CD4-positive, alpha-beta T cell treated with Interleukin-4 for 4 hours (primary cell): ENCODE measurements at places on chromosomes 13 and 19.

- no peak for DNase-seq
These were observed 799 bp upstream of the C1QTNF9B start for GRCh38 chr13:23898101-23898500.

GRCh38 chr19:1313695-1314613, 28.3 kb downstream of the EFNA2 start:
- no peak for DNase-seq

DNA sequence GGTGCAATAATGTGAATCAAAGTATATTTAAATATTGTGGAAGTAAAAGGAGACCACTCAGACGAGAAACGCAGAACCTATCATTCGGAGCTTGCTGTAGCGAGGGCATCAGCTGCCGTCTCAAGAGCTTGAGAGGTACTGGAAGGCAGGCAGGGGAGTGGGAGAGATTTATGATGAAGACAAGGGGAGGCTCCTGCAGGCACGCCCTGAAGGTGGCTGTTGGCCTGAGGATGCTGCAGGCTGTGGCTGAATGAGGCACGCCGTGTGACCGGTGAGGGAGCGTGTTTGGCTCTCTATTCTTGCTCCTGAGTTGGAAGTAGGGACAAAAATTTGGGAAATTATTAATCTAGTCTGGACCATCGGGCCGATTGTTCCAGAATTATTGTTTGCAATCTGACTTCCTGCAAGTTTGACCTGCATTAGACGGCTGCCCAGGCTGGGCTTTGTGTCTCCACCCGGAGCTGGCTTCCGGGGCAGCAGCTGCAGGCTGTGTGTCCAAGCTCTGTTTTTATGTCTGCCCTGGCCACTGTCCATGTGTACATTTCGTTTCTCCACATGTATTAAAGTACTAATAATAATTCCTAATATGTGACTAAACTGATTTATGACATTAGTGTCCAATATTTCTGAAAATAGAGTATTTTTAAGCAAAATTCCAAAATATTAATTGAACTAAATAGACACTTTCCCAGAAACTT, 91.1 kb upstream of the ANKRD10 start:
- no peak for DNase-seq

- no peak for DNase-seq
These were observed 41.9 kb downstream of the NFIX start for GRCh38 chr19:13037161-13037560.

- DNase-seq = no peak
These were observed 60.1 kb downstream of the RNASEH2B start for GRCh38 chr13:50969691-50970090.

GRCh38 chr19:8151767-8152035, 2.3 kb upstream of the FBN3 start:
- no peak for DNase-seq

DNA sequence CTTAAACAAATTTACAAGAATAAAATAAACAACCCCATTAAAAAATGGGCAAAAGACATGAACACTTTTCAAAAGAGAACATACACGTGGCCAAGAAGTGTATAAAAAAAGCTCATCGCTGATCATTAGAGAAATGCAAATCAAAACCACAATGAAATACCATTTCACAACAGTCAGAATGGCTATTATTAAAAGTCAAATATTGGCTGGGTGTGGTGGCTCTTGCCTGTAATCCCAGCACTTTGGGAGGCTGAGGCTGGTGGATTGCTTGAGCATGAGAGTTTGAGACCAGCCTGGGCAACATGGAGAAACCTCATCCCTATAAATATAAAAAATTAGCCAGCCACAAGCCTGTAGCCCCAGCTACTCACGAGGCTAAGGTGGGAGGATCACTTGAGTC, 89.9 kb downstream of the UBL3 start:
- no peak for DNase-seq

DNA sequence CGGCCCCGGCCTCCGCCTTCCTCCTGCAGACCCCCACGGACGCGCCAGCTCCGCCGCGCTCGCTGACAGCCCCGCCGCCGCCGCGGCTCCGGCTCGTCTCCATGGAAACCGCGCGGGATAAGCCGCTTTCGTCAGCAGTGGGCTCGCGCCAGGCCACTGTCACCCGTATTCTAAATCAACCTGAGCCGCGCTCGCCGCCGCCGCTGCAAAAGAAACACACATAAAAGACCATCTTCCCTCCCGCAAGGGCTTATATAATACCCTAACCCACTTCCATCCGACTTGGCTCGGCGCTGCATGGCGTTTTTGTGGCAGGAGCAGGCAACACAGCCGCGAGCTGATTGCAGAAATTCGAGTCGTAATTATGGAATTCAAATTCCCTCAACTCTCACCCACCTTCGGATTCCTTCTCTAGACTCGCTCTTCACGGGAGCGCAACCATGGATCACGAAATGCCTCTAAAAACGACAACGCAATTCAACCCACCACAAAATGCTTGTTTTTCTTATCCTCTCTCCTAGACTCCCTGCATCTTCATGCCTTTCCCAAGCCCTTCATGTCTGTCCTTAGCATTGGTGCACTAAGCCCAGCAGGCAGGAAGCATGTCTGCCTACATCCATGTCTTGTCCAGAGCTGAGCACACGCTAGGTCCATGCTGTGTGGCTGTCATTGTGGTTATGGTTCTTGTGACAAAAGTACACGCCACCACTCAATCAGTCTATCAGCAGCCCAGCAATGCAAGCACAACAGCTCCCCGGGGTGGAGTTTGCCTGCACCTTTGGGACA, at the start of gene AMER2:
TSS of gene AMER2 (minus strand) at position 772 of the 786 bp plus-strand sequence. CDS start at position 103, 669 bp downstream.
- DNase-seq = no peak

GRCh38 chr13:30418717-30419459, 3.4 kb upstream of the UBE2L5 start:
- no peak for DNase-seq

GRCh38 chr13:37495046-37495445, 103.5 kb downstream of the POSTN start:
- DNase-seq = no peak

- DNase-seq = no peak
These were observed 1251.0 kb upstream of the PCDH9 start for GRCh38 chr13:68481130-68481529.

GRCh38 chr13:54241719-54242118, 1213.1 kb downstream of the OLFM4 start:
- no peak for DNase-seq

GRCh38 chr13:73480779-73481559, 422.2 kb downstream of the KLF5 start:
- no peak for DNase-seq

DNA sequence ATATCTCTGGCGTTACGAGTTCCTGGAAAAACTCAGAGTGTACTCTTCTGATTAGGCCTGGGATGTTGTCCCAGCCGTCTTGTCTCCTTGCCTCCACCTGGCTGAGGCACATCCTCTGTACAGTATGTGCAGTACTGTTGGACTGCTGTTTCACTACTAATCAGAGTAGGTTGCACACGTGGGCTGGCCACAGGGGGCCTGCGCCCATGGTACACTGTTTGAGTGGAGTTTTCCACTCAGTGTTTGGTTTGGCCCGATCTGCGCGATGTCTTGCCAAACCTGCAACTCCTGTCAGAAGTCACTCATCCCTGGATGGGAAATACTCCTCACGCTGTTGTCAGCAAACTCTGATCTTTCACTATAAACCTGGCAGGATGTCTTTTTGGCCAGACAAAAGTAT, 189.6 kb upstream of the CSNK1A1L start:
- no peak for DNase-seq

DNA sequence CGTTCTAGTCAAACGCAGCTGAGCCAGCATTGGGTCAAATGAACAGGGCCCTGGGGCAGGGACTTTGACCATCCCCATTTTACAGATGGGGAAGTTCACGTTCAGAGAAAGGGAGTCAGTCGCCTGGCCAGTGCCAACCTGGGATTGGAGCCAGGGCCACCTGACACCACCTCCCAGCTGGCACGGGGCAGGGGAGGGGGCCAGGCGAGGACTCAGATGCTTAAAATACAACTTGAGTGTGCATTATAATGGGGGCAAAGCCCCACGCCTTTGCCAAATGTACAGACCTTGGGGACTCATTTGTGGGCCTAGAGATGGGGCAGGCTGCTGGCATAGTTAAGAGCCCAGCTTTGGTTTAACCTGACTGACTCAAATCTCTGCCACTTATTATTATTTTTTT, 14.6 kb downstream of the PRR12 start:
- no peak for DNase-seq

DNA sequence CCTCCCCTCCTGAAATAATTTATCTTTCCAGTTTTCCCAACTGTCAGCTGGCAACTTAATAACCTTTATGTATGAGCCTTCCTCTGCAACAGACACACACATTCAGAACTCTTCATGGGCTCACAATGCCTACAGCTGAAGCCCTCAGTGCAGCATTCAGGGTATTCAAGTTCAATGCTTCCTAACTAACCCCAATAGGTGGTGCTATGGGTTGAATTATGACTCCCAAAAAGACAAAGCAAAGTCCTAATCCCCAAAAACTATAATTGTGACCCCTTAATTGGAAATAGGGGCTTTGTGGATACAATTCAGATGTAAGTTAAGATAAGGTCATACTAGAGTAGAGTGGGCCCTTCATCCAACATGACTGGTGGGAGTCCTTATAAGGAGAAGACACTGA, 202.2 kb downstream of the SUCLA2 start:
- DNase-seq = no peak

GRCh38 chr13:45456196-45456972, 8.4 kb upstream of the COG3 start:
- no peak for DNase-seq

- DNase-seq = no peak
These were observed 16.8 kb downstream of the LHFPL6 start for GRCh38 chr13:39586151-39586550.

GRCh38 chr13:30552567-30552966, 65.2 kb upstream of the USPL1 start:
- DNase-seq = no peak

DNA sequence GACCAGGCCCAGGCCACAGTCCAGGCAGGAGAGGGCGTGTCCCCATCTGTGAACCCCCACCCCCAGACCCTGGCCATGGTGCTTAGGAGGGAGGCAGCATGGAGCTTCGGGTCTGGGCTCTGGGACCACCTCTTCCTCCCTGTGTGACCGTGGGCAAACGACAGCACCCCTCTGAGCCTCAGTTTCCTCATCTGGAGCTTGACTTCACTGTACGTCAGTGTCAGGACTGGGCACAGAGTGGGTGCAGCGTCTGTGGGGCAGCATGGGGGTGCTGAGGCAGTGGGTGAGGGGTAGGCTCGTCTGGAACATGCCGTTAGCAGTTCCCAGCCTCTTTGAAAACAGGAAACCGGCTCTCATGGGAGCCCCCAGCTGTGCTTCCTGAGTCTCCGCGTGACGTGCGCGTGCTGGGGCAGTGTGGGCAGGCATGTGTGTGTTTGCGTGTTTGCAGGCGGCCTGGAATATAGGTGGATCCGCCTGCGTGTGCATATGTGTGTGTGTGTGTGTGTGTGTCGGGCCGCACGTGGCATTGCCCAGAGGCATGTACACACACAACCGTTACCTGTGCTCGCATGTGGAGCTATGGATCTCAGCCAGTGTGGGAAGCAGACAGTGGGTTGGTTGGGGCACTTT, 15.8 kb downstream of the ARRDC2 start:
- DNase-seq = peak; percentile 67

DNA sequence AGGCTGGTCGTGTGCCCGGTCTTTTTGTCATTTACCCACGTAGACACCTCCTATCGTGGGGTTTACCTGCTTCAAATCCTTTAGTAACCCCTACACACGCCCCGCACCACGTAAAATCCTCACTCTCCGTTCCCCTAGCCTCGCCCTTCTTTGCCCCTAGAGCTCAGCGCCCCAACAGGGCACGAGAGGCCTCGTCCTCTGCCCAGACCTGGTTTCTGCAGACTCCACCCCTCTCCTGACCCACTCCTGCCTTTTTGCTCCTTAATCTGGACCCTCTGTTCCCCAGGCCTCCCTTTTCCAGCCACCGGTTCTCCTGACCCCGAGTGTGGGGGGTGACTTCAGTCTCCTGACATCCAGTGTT, 412 bp downstream of the ZNF528 start:
- no peak for DNase-seq

DNA sequence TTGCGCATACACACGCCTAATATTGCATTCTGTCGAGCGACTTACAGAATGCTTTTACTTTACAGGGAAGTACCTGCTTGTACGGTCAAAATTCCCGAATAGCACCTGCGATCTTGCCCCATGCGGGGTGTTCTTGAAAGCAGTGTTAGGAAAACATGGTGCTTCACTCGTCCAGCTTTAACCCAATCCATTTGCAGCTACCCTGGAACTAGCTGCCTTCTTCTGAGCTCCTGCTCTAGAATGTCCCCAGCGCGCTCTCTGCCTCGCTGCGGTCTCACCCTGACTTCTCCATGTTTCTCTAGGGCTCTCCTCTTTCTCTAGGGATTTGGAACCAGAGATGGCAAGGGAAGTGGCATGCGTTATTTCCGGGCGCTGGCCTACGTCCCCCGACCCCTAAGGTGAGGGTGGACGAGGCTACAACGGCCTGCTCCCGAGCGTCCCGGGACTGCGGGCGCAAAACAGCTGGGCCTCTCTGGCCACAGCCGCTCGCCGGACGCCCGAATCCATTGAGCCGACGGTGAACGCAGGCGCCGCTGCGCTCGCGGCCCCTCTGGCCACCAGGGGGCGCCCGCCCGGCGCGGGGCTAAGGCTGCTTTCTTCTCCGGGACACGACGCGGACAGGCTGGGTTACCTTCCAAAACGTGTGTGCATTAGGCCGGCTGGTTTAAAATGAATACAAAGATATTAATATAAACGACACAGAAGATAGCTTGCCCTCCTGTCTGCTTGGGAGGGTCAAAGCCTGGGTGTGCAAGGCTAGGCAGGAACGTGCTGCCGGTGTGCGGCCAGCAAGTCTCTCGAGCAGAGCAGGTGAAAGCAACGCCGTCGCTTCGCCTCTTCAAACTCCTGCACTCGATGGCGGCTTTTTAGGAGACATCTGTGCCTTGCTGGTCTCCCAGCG, 1.8 kb upstream of the SPRY2 start:
- peak; percentile 46 for DNase-seq

- peak; percentile 38 for DNase-seq
These were observed 23.1 kb downstream of the TMED1 start for GRCh38 chr19:10812902-10813404.

DNA sequence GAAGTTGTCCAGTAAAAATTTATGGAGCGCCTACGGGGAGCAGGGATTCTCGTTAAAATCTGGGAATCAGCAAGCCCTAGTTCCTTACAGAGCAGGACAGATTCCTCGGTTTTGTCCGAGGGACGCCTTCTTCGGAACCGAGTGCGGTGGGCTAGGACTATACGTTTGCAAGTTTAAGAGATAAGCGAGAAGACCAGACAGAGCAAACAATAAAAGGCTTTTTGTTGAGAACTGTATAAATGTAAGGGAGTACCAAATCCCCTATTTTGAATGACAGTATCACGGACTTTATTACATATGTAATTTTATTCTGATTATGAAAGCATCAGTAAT, 971 bp upstream of the ANKRD10 start:
- DNase-seq = no peak

DNA sequence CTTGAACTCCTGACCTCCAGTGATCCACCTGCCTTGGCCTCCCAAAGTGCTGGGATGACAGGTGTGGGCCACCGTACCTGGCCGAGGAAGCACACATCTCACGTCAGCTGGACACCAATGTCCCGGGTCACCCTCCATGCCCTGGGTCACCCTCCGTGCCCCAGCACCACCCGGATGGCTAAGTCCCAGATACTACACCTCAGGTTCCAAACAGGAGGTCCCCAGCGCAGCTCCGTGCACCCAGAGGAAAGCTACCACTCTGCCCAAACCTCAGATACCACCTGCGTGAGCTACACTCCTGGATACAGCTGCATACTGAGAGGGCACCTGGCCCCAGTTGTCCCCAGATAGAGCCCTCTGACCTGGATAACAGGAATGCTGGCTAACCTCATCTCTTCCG, 14.0 kb downstream of the LRRC4B start:
- DNase-seq = no peak
